Lower leg skin (tissue), 4 donors: ENCODE measurements at places on chromosomes 12 and 14. TPM values are rescaled to one million over a fixed set of nuclear protein-coding genes. Genes with fewer than 3 reads are reported as not detected.

Gene CCNT1
- total RNA-seq = 19.3 TPM

Gene CD4
- 2.9 TPM for total RNA-seq

Gene NUMB
- 69.0 TPM for total RNA-seq

Gene GALNT16
- 0.88 TPM for total RNA-seq

Gene SMIM41
- not detected for total RNA-seq

Gene ZBTB39
- 6.1 TPM for total RNA-seq

Gene PLD4
- total RNA-seq = 1.0 TPM

Gene ST8SIA1
- total RNA-seq = 8.5 TPM

Gene PIWIL1
- 1.3 TPM for total RNA-seq

Gene CIROP
- not detected for total RNA-seq

Gene OAS3
- 14.2 TPM for total RNA-seq

Gene FKBP11
- 4.3 TPM for total RNA-seq

Gene ACTN1
- 31.9 TPM for total RNA-seq

Gene MANSC4
- not detected for total RNA-seq

Gene FOXM1
- 1.4 TPM for total RNA-seq

Gene KCNMB4
- total RNA-seq = 4.2 TPM

Gene MAP3K9
- total RNA-seq = 19.4 TPM

Gene SCYL2
- 37.7 TPM for total RNA-seq

Gene OAS2
- total RNA-seq = 3.8 TPM

Gene RNASE7
- total RNA-seq = 34.1 TPM

Gene CCDC177
- total RNA-seq = 0.12 TPM

Gene TBX5
- 0.65 TPM for total RNA-seq

Gene TOMM20L
- total RNA-seq = not detected

Gene INHBC
- total RNA-seq = not detected

Gene OR4E2
- not detected for total RNA-seq

Gene TMEM117
- total RNA-seq = 27.8 TPM

Gene STAT6
- total RNA-seq = 120 TPM

Gene COX8C
- not detected for total RNA-seq

Gene CFAP251
- 0.30 TPM for total RNA-seq

Gene LRP1
- 93.4 TPM for total RNA-seq

Gene MAP1LC3B2
- total RNA-seq = 2.1 TPM

Gene PPP4R4
- total RNA-seq = 1.2 TPM

Gene DBX2
- 0.56 TPM for total RNA-seq

Gene PPP1R36
- 0.89 TPM for total RNA-seq

Gene FSCB
- not detected for total RNA-seq

Gene GPRC5D
- total RNA-seq = not detected

Gene TBC1D30
- 2.0 TPM for total RNA-seq

Gene PLEK2
- total RNA-seq = 23.0 TPM

Gene SLC10A1
- not detected for total RNA-seq

Gene PIK3C2G
- total RNA-seq = 17.9 TPM

Gene TESPA1
- not detected for total RNA-seq

Gene SLC6A12
- 0.30 TPM for total RNA-seq

Gene CACNA2D4
- 2.7 TPM for total RNA-seq

Gene NINJ2
- 13.0 TPM for total RNA-seq

Gene FLVCR2
- 24.3 TPM for total RNA-seq

Gene PA2G4
- 128 TPM for total RNA-seq

Gene PAX9
- 0.17 TPM for total RNA-seq

Gene KRT85
- total RNA-seq = 0.15 TPM

Gene TAS2R9
- not detected for total RNA-seq
